ENCODE measurements at places on chromosomes 6 and 20.

DNA sequence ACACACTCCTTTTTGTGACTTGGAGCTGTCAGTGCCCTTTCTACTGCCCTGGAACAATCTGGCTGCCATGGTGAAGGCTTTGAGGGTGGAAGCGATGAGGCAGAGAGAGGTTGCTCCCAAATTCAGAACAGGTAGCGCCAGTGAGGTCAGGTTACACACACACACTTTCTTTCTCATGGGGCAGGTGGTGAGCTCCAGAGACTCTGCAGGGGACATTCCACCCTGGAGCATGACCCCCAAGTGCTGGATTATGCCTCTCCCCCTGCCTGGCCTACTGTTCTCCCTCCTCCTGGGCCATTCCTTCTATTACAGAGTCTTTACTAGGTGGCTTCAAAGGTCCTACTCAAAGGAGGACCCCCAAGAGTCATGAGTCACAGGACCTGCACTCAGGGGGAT, 98.0 kb downstream of the EYA2 start:
- no peak for DNase-seq

DNA sequence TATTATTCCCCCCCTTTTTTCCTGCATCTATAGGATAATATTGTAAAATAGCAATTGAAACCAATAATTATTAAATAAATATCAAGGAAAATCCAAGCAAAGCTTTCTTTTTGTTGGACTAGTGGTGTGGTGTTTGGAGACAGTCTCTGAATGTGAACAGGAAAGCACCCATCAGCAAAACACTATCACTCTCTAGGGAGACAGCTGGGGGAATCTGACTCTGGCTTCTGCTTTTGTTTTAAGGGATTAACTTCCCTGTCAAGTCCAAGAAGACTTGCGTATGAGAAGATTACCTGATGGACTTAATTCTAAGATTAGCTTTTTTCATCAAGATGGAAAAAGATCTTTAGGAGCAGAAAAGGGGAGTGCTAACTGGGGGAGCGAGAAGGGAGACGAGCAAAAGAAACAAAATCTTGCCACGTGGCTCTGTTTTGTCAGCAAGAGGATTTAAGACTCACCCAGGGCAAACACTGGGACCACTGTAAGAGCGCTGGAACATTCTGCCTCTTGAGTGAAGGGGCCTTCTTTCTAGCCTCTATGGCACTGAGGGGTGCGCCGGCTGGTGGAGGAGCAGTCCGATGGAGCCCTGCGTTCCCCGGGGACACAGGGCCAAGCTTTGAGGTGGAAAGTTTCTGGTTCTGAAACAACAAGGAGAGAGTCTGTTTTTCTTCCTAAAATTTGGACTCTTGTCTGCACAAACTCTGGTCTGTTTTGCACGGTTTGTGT, 570 bp downstream of the TULP4 start:
- peak; percentile 41 for DNase-seq

DNA sequence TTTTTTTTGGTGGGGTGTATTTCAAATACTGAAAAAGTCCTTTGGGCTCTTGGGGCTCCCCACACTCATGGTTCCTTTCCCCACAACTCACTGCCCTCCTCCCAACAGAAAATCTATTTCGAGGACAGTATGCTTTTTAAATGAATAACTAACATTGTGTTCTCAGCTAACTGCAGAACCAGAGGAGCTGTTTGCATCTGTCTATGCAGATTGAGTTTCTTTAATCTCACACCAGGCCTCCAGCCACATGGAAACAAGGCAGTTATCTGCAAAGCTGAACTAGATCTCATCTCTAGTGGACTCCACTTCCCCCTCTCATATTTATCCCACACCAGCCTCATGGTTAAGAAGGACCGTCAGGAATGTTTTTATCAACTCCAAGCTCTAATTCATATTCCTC, 955.1 kb downstream of the KIF16B start:
- DNase-seq, result no peak

DNA sequence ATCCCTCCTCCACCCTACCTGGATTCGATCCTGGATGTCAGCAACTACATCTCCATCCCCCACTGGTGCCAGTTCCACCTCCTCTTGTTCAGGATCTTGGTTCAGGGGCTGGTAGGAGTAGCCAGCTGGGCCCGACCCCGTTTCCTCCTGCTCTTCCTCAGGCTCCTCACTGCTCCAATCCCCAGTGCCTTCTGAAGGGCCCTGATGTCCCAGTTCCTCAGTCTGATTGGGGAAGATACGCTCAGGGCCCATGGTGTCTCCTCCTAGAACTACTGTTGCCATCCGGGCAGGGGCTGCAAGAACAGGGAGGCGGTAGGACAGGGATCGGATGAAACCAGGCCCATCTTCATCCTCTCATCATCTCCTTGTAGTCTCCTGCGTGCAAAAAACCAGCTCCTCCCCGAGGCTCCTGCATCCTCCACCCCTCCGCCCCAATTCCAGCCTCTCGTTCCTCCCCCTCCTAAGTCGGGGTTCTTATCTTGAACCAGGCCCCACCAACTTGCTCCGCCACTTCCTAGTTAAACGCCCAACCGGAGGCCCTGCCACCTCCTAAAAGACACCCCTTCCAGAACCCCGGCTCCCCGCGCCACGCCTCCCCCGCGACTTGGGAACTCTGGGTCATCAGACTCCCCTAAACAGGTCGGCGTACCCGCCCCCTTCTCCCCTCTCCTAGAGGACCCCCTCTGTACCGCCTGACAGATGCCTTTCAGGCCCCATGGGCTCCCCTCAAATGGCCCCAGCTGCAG, 476 bp downstream of the MEA1 start:
- no peak for DNase-seq

DNA sequence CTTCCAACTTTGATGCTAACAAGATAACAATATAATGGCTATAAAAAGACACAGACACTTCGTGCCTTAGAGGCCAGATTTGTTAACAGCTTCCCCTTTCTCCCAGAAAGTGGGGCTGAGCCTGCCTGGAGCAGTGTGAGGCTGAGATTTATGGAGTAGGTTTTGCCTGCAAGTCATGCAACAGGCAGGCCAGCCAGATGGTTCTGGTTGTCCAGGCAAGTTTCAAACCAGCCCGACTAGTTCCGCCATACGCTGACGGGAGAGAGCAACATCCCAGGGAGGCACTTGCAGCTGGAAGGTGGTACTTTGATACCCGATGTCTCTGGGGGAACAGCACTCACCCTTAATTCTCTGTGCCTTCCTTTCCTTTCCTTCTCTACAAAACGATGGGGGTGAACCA, 81.3 kb upstream of the NAA20 start:
- no peak for DNase-seq

- no peak for DNase-seq
Observed at GRCh38 chr6:107542192-107542668, 52.3 kb downstream of the SOBP start.

- DNase-seq, result no peak
Observed at GRCh38 chr20:41094353-41095055, 42.8 kb upstream of the PLCG1 start.

GRCh38 chr6:71513036-71513435, 224.4 kb downstream of the OGFRL1 start:
- DNase-seq, result no peak

- no peak for DNase-seq
Observed at GRCh38 chr6:105873799-105874198, 212.3 kb upstream of the PRDM1 start.

- DNase-seq, result peak; percentile 93
Observed at GRCh38 chr20:63567386-63568169, 6.5 kb downstream of the HELZ2 start.

DNA sequence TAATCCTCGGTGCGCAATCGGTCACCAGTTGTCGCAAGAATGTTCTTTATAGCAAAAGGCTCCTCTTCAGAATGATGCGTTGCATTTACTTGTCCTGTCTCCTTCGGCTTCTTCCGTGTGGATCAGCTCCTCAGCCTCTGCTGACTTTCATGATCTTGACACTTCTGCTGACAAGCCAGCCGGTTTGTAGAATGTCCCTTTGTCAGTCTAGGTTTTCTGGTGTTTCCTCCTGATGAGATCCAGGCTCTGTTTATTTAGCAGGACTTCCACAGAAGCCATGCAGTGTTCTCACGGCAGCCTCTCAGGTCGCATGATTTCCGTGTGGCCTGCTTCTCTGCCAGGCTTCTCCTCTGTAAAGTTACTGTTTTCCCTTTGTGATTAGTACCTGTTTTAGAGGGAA, 66.9 kb downstream of the STX11 start:
- DNase-seq, result peak; percentile 21

- no peak for DNase-seq
Observed at GRCh38 chr6:138923561-138923960, 64.5 kb downstream of the REPS1 start.

DNA sequence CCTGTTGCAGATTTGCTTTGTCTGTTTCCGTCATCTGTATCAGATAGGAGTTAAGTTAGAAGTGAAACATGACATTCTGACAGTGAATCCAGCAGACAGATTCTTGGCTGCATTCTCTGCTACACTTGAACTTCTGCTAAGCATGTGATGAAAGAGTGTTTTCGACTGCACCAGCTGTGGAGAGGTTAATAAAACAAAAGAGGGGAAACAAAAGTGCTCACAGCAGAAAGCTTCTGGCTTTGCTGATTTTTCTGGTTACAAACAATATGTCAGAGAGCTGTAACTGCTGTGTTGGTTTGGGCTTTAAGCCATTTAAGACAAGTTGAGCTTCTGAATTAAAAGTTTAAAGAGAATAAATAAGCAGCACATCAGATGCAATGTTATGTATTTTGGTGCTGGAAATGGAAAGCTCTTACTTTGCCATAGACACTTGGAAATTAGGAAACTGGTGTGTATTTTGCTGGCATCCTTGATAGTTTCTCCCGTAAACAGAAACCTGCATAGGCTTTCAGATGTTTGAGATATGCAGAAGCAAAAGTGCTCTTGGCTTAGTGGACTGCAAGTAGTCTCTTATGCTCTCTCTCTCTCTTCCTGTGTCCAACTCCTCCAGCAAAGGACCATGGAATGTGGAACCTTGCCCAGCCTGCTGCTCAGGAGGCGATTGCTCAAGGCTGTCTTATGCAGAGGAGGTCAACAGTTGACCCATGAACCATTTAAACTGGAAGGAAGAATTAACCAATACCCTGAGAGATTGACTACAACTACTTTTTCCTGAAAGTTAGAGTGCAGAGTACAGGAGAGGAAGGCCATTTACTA, 104.9 kb downstream of the RPS12 start:
- DNase-seq, result no peak

DNA sequence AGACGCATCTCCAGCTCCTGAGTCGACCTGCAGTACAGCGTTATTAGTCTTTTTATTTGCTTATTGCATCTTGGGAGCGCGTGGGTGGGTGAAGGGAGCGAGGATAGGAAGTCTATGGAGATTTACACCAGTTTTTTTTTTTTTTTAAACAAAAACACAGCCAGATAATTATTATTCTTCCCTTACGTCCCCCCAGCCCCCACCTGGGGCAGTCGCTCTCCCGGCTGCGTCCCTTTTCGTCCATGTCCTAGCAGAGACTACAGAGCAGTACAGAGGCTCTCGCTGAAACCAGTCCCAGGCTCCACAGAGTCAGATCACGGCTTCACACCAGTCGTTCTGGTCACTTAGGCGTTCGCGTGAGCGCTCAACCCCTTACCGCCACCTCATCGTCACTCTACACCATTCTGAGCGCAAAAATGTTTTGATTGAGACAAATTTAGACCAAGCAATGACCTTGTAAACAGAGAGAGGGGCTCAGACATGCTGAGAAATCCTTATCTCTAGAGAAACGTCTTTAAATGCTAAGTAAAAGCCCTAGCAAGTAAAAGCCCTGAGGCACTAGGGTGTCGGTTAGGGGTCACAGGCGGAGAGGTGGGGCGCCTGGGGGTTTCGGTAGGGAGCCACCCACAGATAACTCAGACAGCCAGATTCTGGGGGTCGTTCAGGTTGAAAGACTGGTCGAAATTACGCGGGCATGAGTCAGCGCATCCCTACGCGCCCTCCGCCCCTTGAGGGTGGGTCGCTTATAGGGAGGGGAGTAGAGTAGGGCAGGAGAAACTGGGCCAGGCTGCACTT, 975 bp upstream of the PPT2 start:
- no peak for DNase-seq

- no peak for DNase-seq
Observed at GRCh38 chr6:85468326-85468725, 18.4 kb downstream of the NT5E start.

- DNase-seq, result no peak
Observed at GRCh38 chr6:44918671-44919296, 409.3 kb upstream of the RUNX2 start.

DNA sequence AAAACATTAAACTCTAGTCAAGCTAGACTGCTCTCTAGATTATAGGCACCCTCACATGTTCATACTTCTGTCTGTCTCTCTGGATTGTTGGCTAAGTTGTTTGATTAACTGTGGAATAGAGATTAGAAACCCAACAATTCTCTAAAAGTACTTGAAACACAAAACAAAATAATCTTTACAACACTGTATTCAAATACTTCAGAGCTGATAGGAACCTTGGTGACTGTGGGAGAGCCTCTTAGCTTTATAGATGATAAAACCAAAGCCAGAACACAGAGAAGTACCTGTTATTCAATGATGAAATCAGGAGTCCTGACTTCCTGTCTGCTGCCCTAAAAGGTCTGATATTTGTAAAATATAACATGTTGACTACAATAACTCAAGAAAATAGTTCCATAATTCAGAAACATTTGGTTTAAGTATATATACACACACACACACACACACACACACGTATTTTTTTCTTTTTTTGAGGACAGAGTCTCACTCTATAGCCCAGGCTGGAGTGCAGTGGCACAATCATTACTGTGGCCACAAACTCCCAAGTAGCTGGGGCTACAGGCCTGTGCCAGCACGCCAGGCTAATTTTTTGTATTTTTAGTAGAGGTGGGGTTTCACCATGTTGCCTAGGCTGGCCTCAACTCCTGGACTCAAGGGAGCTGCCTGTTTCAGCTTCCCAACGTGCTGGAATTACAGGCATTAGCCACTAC, 222.0 kb downstream of the FUT9 start:
- DNase-seq, result no peak

DNA sequence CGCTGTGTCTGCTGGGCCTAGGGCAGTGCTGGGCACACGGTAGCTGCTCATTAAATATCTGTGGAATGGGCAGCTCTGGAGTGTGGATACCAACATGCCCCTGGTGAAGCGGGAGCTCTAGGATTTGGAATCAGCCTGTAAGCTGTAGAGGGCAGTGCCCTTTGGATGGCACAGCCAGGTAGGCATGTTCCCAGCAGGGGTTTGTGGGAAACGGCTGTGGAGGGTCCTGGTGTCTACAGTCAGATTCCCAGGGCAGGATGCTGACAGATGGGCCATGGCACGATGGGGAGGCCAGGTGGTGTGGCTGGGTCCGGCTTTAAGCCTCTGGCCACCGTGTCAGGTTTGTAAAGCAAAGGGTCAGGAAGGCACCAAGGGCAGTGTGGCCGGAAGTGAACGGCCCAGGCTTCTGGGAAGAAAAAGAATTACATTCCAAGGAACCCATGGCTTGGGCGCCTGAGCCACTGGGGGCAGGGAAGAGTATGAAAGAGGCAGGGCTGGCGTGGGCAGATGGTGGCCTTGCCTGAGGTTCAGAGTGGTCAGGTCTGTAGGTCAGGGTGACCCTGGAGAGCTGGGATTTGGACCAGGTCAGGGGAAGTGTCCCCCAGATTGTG, 44.8 kb downstream of the UBE2V1 start:
- no peak for DNase-seq

DNA sequence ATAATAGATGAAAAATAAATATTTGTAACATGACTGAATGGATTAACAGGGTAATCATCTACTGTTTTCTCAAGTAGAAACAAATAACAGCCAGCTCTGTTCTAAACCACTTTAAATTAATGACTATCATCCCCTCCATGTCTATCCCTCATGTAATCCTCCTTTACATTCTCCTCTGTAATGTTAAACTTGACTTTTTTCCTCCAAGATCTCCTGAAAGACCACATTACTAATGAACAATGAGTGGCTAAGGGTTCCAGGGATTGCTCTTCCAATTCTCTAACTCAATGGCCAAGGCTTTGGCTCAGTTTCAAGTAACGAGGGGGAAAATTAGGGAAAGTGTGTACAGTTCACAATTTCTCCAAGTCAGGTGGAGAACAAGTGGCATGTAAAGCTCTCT, 37.6 kb upstream of the FBXL4 start:
- DNase-seq, result no peak
